ENCODE measurements at places on chromosomes 6 and 20. TPM values are rescaled to one million over a fixed set of nuclear protein-coding genes. Genes with fewer than 3 reads are reported as not detected.
A peak's percentile ranks its signal among the peaks of the same experiment; 100 is the strongest.

The PTP4A1 gene
- 74.9 TPM for polyA plus RNA-seq

The POM121L2 gene
- 18.4 TPM for polyA plus RNA-seq

The SLC24A3 gene
- 4.5 TPM for polyA plus RNA-seq

DNA sequence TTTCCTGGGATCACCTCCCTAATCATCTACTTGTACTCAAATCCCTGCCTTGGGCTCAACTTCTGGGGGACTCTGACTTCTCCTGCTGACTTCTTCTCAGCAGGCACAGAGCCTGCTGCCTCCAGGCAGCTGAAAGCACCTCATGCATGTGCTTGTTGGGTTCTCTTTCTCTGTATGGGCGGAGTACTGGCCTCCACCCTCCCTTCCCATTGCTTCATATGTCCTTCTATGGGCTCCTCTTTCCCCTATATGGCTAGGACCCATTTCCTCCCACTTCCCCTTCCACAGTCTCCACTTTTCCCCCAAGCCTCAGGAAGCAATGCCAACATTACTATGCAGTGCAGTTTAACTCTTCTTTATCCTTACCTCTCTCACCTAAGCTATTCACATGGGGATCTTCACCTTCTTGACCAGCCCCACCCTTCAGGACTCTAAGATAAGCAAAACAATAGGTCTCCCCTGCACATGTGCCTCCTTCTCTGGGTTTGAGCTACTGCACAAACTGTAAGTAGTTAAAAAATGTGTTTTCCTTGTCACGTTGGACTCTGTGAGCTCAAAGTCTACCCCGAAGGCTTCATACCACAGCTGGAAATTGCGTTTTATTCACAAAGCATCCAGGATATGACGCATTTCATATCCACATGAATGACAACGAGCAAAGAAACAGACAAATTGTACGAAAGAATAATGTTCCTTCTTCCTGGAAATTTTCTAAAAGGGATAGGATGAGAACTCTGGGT, 93.7 kb downstream of the CDS2 start:
- no peaks in the 10 kb centered on the region for H3K27me3 ChIP-seq
- H3K27ac ChIP-seq: no peak overlapping the region
- DNase-seq: no peak

- DNase-seq: no peak
- no peak overlapping the region for H3K27ac ChIP-seq
- H3K4me1 ChIP-seq: no peaks in the 10 kb centered on the region
- H3K27me3 ChIP-seq: no peaks in the 10 kb centered on the region
- no peak overlapping the region for H3K4me3 ChIP-seq
Measured at GRCh38 chr6:76466286-76466685, 393.8 kb upstream of the IMPG1 start.

GRCh38 chr6:128493877-128494276, 26.5 kb downstream of the PTPRK start:
- H3K27ac ChIP-seq: no peak overlapping the region
- H3K27me3 ChIP-seq: no peaks in the 10 kb centered on the region
- no peaks in the 10 kb centered on the region for H3K36me3 ChIP-seq
- no peak overlapping the region for H3K4me3 ChIP-seq
- DNase-seq: no peak

DNA sequence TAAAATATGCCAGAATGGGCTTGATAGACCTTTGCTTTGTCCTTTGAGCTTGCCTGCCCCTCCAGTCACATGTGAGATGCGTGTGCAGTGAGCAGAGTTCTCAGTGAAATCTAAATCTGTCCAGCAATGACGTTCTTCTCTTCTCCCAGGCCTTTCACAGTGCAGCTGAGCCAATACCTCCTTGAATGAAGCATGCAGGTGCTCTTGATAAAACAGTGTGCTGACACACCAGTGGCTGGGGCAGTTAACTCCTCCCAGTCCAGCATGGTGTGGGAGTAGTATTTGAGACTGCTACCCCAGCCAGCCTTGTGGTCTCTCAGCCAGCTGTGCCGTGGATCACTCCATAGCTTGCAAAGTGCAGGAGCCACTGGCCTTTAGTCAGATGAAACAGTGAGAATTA, 240.5 kb downstream of the FARS2 start:
- H3K4me3 ChIP-seq: no peak overlapping the region
- DNase-seq: no peak
- H3K36me3 ChIP-seq: no peaks in the 10 kb centered on the region
- H3K27me3 ChIP-seq: no peaks in the 10 kb centered on the region
- H3K27ac ChIP-seq: no peak overlapping the region

DNA sequence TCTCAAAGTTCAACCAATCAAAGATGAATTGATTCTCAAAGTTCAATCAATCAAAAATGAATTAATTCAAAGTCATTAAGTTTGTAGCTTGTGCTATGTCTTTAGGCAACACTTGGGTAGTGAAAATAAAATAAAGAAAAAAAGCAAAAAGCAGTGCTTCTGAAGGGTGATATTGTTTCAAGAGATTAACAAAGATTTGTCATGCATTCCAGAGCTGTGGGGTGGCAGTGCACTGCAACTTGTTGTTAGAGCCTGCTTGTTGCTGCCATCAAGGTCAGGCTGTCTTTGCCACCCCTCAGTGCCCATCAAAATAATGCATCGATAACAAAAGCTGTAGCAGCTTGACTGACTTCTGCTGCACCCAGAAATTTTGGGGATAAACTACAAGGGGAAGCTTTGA, 128.6 kb downstream of the RNF144B start:
- H3K36me3 ChIP-seq: no peaks in the 10 kb centered on the region
- H3K27ac ChIP-seq: no peak overlapping the region
- H3K4me3 ChIP-seq: no peak overlapping the region
- no peaks in the 10 kb centered on the region for H3K27me3 ChIP-seq
- no peak for DNase-seq

DNA sequence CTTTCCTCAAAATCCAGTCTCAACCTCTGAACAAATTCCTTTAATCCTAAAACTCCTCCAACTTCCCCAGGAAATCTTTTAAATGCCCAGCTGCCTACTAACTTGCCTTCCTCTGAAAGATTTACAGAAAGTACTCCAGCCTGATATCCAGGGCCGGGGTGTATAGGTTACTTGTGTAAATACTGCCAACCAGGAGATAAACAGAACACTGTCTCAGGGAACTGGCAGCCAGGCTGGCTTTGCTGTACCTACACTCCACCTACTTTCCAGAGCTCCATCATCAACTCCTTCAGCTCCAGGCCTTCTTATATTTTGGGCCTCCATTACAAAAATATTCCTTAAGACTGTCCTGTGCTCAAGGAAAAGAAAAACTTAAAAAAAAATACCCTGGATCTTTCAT, 85.9 kb downstream of the CEP162 start:
- no peaks in the 10 kb centered on the region for H3K27me3 ChIP-seq
- no peaks in the 10 kb centered on the region for H3K4me1 ChIP-seq
- no peaks in the 10 kb centered on the region for H3K36me3 ChIP-seq
- no peak overlapping the region for H3K4me3 ChIP-seq

GRCh38 chr6:38146021-38146733, 326.6 kb downstream of the ZFAND3 start:
- H3K4me1 ChIP-seq: no peaks in the 10 kb centered on the region
- H3K27ac ChIP-seq: no peak overlapping the region
- no peaks in the 10 kb centered on the region for H3K36me3 ChIP-seq
- no peaks in the 10 kb centered on the region for H3K27me3 ChIP-seq
- no peak for DNase-seq

GRCh38 chr6:85971238-85971637, 328.6 kb upstream of the SYNCRIP start:
- no peak overlapping the region for H3K4me3 ChIP-seq
- no peak for DNase-seq
- H3K4me1 ChIP-seq: peaks cover 43% of the 10 kb centered on the region
- H3K27me3 ChIP-seq: no peaks in the 10 kb centered on the region

DNA sequence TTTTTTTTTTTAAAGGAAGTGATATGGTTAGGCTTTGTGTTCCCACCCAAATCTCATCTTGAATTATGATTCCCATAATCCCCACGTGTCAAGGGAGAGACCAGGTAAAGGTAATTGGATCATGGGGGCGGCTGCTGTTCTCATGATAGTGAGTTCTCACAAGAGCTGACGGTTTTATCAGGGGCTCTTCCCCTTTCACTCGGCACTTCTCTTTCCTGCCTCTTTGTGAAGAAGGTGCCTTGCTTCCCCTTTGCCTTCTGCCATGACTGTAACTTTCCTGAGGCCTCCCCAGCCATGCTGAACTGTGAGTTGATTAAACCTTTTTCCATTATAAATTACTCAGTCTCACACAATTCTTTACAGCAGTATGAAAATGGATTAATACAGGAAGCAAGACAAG, 64.3 kb downstream of the ZFP64 start:
- H3K27ac ChIP-seq: no peak overlapping the region
- DNase-seq: no peak
- no peaks in the 10 kb centered on the region for H3K27me3 ChIP-seq
- H3K4me3 ChIP-seq: no peak overlapping the region
- no peaks in the 10 kb centered on the region for H3K4me1 ChIP-seq
- H3K36me3 ChIP-seq: no peaks in the 10 kb centered on the region

DNA sequence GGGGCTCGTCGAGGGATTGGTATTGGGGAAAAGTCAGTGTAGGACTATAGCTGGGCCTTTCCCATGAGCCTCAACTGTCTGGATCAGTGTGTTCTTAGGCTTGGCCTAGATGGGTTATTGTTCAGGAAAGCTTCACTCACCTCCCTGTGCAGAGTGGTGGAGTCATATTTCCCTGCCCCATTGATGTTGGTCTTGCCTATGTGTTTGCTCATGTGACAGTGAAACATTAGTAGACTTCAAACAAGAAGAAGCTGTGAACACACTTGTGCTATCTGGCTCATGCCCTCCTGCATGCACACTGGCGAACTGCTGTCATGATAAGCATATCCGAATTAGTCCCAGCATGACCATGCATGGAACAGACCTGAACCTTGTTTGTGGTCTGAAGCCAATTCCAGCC, 171.1 kb downstream of the DHX35 start:
- no peak overlapping the region for H3K4me3 ChIP-seq
- H3K27me3 ChIP-seq: no peaks in the 10 kb centered on the region
- no peak for DNase-seq
- H3K36me3 ChIP-seq: no peaks in the 10 kb centered on the region
- no peak overlapping the region for H3K27ac ChIP-seq

DNA sequence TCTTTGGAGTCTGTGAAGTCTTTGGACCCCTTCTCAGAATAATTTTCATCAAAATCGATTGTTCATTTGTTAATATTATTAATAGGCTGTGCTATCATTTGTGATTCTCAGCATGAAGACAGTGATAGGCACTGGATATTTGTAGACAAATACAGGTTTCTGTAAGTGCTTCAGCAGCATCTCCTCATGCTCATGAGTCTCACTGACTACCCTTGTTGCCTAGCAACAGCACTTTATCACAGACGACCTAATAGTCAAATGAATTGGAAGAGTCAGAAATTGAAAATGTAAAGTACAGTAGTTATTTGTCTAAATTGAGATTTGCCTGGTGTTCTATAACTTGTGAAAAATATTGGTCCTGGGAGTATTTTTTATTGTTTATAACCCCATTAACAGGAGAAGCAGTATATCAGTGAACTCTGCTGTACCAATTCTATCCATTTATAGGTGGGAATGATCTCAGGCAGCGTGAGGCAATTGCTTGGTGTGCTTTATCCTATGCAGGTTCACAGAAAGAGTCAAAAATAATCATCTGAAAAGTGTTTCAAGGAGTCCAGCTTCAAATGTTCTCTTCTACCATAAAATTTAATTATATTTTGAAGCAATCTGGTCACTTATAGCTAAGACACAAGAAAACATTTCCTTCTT, 684.6 kb downstream of the RFPL4B start:
- H3K36me3 ChIP-seq: no peaks in the 10 kb centered on the region
- no peak for DNase-seq
- no peak overlapping the region for H3K27ac ChIP-seq
- no peak overlapping the region for H3K4me3 ChIP-seq
- H3K27me3 ChIP-seq: no peaks in the 10 kb centered on the region
- H3K4me1 ChIP-seq: no peaks in the 10 kb centered on the region

DNA sequence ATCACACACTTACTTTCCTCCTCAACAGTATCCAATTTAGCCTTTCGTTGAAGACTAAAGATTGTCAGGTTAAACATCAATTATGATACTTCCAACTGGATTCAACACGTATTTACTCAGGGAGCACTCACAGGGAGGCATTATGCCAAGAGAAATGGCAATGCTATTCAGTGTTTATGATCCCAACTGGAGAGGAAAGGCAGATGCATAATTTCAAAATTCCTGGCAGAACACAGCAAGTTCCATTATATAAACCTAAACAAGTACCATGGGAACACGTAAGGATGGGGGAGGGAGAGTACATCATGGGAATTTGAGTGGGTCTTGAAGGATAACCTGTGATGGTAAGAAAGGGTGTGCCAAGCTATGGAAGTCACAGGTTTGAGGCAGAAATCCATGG, 112.7 kb downstream of the ISM1 start:
- H3K4me1 ChIP-seq: no peaks in the 10 kb centered on the region
- H3K4me3 ChIP-seq: no peak overlapping the region
- H3K27me3 ChIP-seq: no peaks in the 10 kb centered on the region
- DNase-seq: no peak
- no peak overlapping the region for H3K27ac ChIP-seq

DNA sequence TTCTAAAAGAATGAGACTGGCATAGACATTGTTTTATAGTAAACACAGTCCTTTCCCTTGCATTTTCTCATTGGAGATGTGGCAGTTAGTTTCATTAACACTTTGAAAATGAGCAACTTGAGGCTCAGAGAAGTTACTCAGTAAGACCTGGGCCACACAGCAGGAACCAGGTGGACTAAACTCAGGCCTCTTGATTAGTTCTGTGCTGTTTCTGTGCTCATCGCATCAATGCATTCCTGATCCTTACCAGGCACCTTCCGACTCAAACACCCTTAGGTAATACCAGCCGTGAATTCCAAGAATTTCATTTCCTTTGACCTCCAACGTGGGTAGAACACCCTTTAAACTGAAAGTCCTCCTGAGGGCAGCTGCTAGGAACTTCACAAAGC, 362.8 kb downstream of the ESR1 start:
- H3K27me3 ChIP-seq: no peaks in the 10 kb centered on the region
- no peak overlapping the region for H3K4me3 ChIP-seq
- H3K4me1 ChIP-seq: peaks cover 3% of the 10 kb centered on the region
- no peak overlapping the region for H3K27ac ChIP-seq
- H3K36me3 ChIP-seq: no peaks in the 10 kb centered on the region
- DNase-seq: no peak

DNA sequence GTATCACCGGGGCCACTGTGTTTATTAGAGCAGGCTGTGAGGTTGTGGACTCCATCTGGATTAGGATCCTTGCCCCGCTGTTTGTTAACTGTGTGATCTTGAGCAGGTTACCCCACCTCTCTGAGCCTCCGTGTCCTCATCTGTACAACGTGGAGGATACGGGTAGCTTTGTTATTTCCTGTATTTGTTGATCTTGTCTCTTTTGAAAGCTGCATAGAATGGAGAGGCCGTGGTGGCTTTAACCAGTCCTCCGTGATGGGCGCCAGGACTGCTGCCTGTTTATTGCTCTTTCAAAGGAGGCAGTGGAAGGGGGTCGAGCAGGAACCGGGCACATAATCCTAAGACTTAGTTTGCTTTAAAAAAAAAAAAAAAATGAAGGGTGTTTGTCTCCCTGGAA, 22.9 kb downstream of the BCAS4 start:
- H3K27ac ChIP-seq: peak overlapping the region; percentile 21
- DNase-seq: no peak
- no peaks in the 10 kb centered on the region for H3K36me3 ChIP-seq
- no peak overlapping the region for H3K4me3 ChIP-seq
- peaks cover 5% of the 10 kb centered on the region for H3K4me1 ChIP-seq

- no peak overlapping the region for H3K27ac ChIP-seq
- no peaks in the 10 kb centered on the region for H3K27me3 ChIP-seq
- H3K4me3 ChIP-seq: no peak overlapping the region
- no peaks in the 10 kb centered on the region for H3K4me1 ChIP-seq
Measured at GRCh38 chr6:6243846-6244245, 76.6 kb downstream of the F13A1 start.

GRCh38 chr6:39835821-39836295, 43.7 kb downstream of the DAAM2 start:
- H3K4me3 ChIP-seq: no peak overlapping the region

All from testis (tissue), 5 donors.